ENCODE measurements at places on chromosomes 1 and 21.

DNA sequence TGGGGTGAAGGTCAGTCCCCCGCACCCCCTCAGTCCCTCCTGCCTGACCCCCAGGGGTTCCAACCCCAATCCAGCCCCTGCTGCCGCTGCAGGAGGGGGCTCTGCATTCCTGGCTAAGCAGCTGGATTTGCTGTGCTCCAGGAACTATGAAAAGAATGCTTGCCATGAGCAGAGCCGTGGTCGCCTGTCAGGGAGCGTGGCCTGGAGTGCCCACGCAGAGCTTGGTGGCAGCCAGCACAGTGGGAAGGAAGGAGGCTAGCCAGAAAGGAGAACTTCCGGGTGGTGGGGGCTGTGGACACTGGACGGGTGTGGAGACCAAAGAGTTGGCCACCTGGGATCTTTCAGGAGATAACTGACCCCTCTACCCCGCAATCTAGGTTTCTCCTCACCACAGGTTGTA, 5.6 kb downstream of the COL8A2 start:
- no peak for DNase-seq

DNA sequence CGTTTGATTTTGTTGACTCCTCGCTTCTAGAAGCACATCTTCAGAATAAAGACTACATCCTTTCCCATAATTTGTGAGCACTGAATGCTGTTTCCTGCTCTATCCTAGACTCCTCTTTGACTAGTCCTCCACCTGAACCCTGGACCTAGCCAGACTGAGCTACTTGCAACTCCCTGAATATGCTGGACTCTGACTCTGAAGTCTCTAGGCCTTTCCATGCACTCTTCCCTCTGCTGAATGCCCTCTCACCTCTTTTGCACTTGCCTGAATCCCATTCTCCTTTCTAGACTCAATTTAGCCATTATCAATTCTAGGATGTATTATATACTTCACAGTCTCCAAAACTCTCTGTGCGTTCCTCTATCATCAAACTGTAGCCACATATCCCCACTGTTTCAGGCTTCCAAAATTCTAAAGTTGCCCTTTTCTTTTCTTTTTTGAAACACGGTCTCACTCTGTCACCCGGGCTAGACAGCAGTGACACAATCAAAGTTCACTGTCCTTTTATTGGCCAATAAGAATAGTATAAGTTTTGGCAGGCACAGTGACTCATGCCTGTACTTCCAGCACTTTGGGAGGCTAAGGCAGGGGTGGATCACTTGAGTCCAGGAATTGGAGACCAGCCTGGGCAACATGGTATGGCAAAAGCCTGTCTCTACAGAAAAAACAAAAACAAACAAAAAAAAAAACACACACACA, 127.0 kb downstream of the LTN1 start:
- no peak for DNase-seq

DNA sequence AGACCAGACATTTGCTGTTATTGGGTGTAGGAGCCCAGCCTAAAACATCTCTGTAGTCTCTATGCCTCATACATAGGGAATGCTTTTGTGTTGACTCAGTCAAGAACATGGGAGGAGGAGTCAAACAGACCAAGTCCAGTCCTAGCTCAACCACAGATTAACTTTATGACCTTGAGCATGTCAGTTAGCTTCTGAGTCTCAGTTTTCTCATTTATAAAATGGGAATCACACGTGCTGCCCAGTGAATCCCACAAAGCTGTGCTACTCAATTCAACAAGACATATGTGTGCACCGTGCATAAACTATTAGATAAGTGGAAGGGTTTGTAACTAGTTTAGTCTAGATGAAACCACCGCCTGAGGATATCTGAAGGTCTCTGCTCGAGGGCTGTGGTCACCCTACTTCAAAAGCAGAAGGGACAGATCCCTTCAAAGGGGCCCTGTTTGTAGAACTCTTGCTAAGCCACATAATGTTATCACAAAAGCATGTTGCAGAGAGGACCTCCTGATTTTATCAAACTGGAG, 109.5 kb upstream of the NFIA start:
- no peak for DNase-seq

DNA sequence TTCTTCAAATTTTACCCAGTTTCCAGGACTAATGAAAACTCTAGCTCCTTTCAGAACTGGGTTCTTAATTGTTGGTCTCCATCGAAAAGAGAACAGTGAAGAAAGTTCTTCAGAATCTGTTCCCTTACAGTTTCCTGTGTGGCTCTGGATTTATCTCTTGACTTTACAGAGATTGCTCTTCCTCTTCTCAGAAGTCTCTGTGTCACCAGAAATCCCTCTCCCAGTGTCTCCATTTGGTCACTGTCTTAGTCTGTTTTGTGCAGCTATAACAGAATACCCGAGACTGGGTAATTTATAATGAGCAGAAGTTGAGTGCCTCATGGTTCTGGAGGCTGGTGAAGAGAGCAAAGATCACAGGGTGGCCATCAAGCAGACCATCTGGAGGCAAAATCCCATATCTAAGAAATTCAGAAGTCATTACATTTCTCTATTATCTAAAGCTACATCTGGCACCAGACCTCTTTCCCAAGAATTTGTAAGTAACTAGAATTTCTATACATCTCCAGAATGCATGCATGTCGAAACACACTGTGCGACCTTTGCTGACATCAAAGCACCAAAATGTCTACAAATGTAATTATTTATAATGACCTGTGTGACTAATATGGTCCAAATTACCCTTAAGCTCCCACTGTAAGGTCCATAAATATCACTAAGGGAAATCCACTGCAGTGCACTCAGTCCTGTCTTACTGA, 65.4 kb upstream of the KRTAP19-8 start:
- no peak for DNase-seq

- no peak for DNase-seq
These were observed 9.1 kb downstream of the LGALS8 start for GRCh38 chr1:236532850-236533249.

- no peak for DNase-seq
These were observed 637 bp downstream of the PLXNA2 start for GRCh38 chr1:208243527-208243966.

GRCh38 chr1:204879351-204879750, 8.7 kb downstream of the NFASC start:
- DNase-seq = no peak

Data from stimulated activated CD4-positive, alpha-beta T cell treated with anti-CD3 and anti-CD28 coated beads, Interleukin-1b, Interleukin-23, amount 100 ng/mL, for 1 hour (primary cell).